ENCODE measurements at places on chromosomes 2 and 18.

- DNase-seq, result no peak
Observed at GRCh38 chr2:198297350-198297749, 493.0 kb downstream of the PLCL1 start.

GRCh38 chr18:76571689-76572088 is 76.6 kb upstream of the ZNF516 start:
- DNase-seq, result no peak

GRCh38 chr2:70715071-70715985 is 52.7 kb downstream of the ADD2 start:
- no peak for DNase-seq

GRCh38 chr2:121454549-121455090 is 76.1 kb upstream of the RNU4ATAC start:
- DNase-seq, result no peak

DNA sequence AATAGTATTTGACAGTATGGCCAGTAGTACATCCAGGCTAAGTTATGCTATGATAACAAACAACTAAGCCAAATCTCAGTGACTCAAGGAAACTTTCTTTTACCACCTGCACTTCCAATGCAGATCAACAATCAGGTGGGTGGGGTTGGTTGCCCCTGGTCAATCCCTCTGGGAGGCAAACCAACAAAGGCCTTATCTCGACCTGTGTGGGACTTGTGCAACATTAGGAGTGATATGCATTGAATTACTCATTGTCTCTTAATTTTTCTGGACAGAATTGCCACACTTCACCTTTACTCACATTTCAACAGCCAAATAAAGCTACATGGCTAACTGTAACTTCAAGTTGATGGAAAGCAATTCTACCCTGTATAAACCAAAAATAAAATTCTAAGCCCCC is 1049.3 kb upstream of the CDH2 start:
- DNase-seq, result no peak

DNA sequence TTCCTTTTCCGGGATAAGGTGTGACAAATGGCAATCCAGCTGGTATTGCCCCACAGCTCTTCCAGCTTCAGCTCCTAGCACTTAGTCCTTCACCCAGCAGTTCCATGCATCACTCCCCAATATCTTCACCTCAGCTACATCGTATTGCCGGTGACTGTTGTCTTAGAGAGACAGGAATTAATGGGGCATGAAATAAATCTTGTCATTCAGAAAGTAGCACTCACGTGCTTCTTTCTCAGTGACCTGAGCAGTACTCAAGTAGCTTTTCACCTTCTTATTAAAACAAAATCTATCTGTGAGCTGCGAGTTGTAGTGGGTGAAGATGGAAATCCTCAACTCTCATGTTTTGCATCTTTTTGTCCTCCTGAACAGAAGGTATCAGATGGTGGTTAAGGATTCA is 72.8 kb downstream of the PTH2R start:
- no peak for DNase-seq

DNA sequence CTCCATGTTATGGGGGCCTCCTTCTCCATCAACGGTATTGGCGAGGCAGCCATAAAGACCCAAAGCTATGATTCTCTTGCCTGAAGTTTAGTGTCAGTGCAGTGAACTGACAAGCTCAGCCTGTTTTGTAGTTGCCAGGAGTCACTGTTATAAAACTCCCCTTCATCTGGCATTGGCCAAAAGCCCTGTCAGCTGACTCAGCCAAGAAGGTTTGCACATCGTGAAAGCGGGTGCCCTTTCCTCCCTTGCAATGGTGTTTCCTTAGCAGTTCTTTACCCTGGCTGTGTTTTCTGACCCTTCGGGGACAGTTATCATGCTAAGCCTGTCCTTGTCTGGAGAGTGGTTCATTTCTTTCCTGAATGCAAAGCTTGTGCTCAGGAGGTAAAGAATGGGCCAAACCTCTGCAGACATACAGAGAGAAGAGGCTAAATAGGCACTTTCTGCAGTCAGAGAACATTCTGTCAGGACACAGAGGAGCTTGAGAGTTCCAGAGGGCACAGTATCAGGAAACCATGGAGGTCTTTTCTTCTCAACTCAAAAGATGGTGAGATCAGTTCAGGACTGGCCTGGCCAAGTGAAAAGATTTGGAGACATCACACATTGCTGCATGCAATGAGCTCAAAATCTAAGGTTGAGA is 414.2 kb downstream of the ZNF521 start:
- DNase-seq, result no peak

DNA sequence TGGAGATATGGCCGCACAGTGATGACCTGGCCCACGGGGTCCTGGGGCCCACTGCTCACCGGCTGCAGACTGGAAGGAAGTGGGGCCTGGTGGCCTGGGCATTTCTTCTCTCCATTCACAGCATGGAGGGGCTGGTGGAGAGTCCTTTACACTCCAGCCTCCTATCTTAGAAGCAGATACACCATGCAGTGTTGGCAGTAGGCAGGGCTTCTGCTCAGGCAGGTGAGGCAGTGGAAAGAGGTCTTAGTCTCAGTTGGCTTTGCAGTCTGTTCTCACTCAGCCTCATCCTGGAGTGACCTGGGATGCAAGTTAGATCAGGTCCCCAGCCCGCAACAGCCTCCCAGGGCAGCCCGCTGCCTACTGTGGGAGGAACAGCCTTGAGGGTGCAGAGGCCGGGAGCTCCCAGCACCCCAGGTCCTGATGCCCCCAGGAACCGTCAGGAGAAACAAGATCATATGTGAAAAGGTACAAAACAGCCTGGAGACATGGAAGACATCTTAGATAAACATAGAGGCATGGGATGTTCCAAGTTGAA is 45.8 kb upstream of the OTOS start:
- no peak for DNase-seq

GRCh38 chr2:149781263-149781808 is 193.8 kb upstream of the MMADHC start:
- no peak for DNase-seq

GRCh38 chr2:170576296-170576695 is 138.8 kb upstream of the SP5 start:
- DNase-seq, result no peak

DNA sequence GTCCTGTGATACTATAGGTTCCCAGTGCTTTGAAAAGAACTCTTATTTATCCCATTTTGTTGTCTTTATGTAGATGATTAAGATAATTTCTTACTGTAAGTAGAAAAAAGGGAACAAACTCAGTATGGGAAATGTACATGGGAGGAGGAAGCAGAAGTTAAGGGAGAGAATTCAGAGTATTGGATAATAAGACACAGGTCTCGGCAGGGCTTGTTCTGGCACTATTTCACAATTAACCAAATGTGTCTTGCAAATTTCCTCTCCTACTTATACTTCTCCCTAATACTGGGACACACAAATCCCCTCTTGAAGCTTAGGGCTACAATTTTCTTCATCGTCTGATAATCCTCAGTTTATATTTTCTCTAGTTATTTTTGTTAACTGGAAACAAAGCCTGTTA is 744.0 kb downstream of the ADCYAP1 start:
- DNase-seq, result no peak

DNA sequence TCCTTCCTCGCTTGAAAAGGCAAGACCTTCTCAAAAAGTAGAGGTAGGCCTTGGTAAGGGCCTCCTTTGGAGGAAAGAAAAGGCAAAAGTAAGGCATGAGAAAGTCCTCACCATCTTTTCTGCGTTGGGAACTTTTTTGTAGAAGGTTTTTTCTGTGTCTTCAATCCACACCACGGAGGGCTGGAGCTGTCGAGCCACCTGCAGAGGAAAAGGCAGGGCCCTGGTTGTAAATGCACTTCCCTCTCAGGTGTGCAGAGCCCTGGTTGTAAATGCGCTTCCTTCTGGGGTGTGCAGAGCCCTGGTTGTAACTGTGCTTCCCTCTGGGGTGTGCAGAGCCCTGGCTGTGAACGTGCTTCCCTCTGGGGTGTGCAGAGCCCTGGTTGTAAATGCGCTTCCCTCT is 80.2 kb upstream of the ASB18 start:
- no peak for DNase-seq

DNA sequence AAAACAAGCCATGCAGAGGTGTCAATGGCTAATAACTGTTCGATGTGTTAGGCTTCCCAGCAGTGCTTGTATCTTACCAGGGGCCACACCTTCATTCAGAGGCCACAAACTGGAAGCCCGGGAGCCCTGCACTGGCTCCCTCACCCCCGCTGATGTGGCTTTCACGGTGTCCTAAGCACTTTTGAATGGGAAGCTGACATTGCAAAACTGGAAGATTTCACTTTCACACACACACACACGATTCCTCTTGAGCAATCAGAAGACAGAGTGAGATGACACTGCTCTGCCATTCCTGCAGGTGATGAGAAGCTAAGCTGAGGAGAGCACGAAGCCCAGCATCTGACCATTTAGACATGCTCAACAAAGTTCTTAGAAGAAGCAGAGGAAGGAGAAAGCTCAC is 8.6 kb upstream of the ZNF407 start:
- no peak for DNase-seq

GRCh38 chr2:25155401-25155800 is 13.0 kb downstream of the POMC start:
- no peak for DNase-seq

DNA sequence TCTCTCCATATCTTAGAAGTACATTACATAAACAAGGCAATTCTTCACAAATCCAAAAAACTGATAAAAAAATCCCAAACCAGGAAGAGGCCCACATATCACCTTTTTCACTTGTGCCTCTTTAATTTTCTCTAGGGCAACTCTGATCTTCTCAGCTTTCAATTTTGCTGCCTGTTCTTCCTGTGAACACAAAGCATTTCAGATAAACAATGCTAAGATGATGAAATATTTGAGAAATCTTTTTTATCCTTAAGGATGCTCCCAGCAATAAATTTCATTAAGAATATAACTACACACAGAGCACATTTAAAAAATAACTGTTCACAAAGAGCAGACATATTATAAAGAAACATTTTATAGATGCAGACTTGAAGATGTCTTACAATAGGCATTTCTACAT is 73.4 kb downstream of the RAPH1 start:
- no peak for DNase-seq

DNA sequence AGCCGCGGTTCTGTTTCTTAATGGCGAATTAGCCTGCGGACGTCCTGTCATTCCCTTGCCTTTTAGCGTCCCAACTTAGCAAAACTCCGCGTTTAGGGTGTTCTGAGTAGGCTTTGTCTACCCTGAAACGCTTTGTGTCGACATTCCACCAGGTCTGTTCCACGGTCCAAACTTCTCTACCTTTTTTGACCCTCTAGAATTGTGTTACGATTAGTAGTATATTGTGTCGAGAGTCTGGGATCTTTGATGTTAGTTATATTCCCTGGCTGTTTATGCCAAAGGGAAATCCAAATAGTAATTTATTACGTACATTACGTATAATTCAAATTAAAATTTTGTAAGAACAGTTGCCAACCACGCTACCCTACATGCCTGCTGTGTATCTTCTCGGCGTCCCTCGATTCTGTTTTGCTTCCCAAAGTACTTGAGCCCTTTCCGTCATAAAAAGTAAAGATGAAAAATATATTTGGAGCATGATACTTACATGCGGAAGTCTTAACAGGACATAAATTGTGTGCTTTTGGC is 495 bp upstream of the TTC32 start:
- peak; percentile 17 for DNase-seq

DNA sequence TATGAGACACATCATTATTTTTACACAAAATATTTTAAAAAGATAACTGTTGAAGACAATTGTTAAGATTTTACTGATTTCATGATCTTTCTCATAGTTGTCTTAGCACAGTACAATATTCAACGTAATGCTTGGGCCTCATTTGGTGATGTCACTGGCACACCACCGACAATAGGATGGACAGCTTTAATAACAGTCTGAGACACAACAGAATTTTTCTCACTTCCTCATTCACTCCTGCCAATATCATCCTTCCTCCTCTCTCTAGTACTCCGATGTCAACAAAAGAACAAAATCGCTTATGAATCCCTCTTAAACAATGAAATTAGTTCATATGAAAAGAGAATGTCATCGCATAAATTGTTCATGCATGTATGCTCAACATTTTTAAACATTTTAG is 461.9 kb upstream of the CDH7 start:
- DNase-seq, result no peak

GRCh38 chr2:157246765-157247407 is 10.6 kb upstream of the GALNT5 start:
- DNase-seq, result peak; percentile 48

DNA sequence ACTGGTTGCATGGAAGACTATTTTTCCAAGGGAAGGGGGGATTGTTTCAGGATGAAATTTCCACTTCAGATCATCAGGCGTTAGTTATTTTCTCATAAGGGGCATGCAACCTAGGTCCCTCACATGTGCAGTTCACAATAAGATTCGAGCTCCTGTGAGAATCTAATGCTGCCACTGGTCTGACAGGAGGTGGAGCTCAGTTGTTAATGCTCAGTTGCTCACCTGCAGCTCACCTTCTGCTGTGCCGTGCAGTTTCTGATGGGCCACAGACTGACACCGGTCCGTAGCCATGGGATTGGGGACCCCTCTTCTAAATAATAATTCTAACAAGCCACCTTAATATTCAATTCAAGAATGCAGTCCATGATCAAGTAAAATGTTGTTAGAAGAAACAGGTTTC is 34.9 kb downstream of the PLCL1 start:
- DNase-seq, result no peak

- no peak for DNase-seq
Observed at GRCh38 chr18:69725009-69725408, 222.7 kb downstream of the CD226 start.

- peak; percentile 49 for DNase-seq
Observed at GRCh38 chr18:79528846-79529245, 133.1 kb downstream of the NFATC1 start.

Measured in SW480 (cell line).